ENCODE measurements at places on chromosomes 1 and 21. TPM values are rescaled to one million over a fixed set of nuclear protein-coding genes. Genes with fewer than 3 reads are reported as not detected.

Gene GPN2
- polyA plus RNA-seq = 22.1 TPM

Gene FLG2
- not detected for polyA plus RNA-seq

Gene OR6N1
- not detected for polyA plus RNA-seq

Gene ZBED6
- 0.43 TPM for polyA plus RNA-seq

Gene DAB1
- not detected for polyA plus RNA-seq

Gene OR6P1
- polyA plus RNA-seq = not detected

Gene NOS1AP
- polyA plus RNA-seq = not detected

Gene FNDC10
- 0.64 TPM for polyA plus RNA-seq

DNA sequence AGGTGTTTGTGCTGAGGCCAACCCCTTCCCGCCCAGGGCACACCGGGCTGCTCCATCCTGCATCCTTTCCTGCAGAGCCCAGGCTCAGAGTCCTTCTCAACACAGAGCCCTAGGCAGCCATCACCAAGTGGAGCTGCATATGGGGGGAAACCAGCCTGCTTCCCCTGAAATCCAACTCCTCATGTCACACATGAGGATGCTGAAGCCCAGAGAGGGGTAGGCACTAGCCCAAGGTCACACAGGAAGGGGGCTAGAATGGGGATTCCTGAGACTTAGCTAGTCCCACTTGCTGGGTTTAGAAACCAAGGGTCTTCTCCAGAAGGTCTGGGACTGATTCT is 5.5 kb upstream of the TNFRSF1B start:
- H3K36me3 ChIP-seq = no peaks in the 10 kb centered on the region
- peak overlapping the region; percentile 76 for H3K4me3 ChIP-seq
- H3K27me3 ChIP-seq = peaks cover 3% of the 10 kb centered on the region
- H3K27ac ChIP-seq = peak overlapping the region; percentile 95
- no peak for DNase-seq

- no peak overlapping the region for H3K27ac ChIP-seq
- H3K27me3 ChIP-seq = no peaks in the 10 kb centered on the region
- no peaks in the 10 kb centered on the region for H3K36me3 ChIP-seq
- H3K4me1 ChIP-seq = peaks cover 14% of the 10 kb centered on the region
- H3K4me3 ChIP-seq = no peak overlapping the region
- no peak for DNase-seq
Measured at GRCh38 chr1:224493269-224493668, 58.7 kb upstream of the WDR26 start.

- peaks cover 6% of the 10 kb centered on the region for H3K27me3 ChIP-seq
- peaks cover 5% of the 10 kb centered on the region for H3K4me1 ChIP-seq
- H3K27ac ChIP-seq = no peak overlapping the region
Measured at GRCh38 chr21:37658121-37658816, 258.0 kb downstream of the KCNJ6 start.

GRCh38 chr1:203463469-203464062 is 12.0 kb upstream of the PRELP start:
- no peak for DNase-seq
- H3K27ac ChIP-seq = no peak overlapping the region
- no peaks in the 10 kb centered on the region for H3K36me3 ChIP-seq
- H3K4me1 ChIP-seq = no peaks in the 10 kb centered on the region

DNA sequence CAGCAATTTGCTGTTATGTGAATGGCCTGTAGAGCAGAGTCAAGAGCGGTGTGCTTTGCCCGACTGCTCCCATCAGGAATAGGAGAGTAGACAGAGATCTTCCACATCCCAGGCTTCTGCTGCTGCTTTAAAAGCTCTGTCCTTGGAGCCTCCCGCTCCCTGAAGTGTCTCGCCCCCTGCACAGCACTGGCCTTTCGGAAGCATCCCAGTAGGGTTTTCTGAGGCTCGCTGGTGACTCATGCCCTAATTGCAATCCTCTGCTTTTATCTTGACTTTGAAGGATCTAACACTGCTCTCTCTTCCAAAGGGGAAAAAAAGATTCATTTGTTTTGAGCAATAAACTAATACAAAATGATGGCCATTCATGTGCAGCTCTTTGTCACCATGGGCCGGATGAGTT is 13.3 kb upstream of the CD101 start:
- no peak overlapping the region for H3K27ac ChIP-seq
- H3K4me3 ChIP-seq = no peak overlapping the region
- H3K36me3 ChIP-seq = no peaks in the 10 kb centered on the region
- peaks cover 6% of the 10 kb centered on the region for H3K27me3 ChIP-seq
- peaks cover 21% of the 10 kb centered on the region for H3K4me1 ChIP-seq

DNA sequence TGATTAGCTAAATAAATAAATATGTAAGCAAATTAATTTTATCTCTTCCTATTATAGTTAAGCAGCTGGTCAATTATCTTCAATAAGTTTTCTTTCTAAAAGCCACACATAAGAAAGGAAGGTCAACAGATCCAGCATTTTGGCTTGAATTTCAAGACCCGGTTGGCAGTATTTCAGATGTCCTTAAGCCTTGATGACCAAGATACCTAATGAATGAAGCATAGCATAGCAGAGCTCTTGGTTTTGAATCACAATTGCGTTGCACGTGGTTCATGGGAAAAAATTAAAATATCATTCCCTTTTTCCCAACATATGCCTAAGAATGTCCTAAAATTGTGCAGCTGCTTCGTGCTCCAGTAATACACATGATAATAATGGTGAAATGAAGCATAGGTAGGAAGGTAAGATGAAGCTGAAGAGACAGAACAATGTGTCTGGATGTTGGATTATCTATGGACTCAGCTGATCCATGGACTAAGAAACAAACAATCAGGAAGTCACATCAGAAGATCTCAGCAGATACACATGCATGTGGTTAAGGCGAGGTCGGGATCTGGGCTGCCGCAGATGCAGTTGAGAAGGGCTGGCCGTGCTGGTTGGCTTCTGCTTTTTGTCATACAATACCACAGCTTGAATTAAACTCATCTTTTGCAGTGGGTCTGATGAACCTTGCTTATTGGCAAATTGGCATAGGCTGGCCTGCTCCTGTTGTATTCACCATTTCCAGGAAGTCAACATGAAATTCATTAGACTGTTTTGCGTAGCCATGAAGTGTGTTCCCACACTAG is 284.9 kb upstream of the RUNX1 start:
- no peaks in the 10 kb centered on the region for H3K36me3 ChIP-seq
- H3K4me1 ChIP-seq = no peaks in the 10 kb centered on the region
- no peak for DNase-seq
- H3K4me3 ChIP-seq = no peak overlapping the region
- H3K27ac ChIP-seq = no peak overlapping the region

DNA sequence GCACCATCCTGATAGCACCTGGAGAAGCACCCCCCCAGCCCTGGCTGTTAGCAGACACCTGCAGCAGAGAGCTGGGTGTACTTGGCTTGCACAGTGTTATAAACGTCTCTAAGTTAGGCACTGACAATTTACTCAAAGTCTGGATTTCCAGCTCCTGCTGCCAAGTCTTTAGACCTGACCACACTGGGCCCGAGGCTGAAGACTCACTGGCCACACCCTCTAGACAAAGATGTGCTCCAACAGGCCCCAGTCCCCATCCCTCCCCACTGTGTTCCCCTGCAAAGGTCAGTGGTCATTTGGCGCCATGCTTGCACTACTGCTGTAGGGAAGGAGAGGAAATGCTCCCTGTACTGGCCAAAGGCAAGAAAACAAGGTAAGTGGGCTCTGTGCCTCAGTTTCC is 31.1 kb downstream of the PADI6 start:
- no peak overlapping the region for H3K27ac ChIP-seq
- H3K36me3 ChIP-seq = peaks cover 8% of the 10 kb centered on the region
- no peak for DNase-seq
- peaks cover 2% of the 10 kb centered on the region for H3K4me1 ChIP-seq
- H3K4me3 ChIP-seq = no peak overlapping the region

GRCh38 chr1:180521474-180522212 is 19.3 kb upstream of the ACBD6 start:
- no peaks in the 10 kb centered on the region for H3K4me1 ChIP-seq
- no peak for DNase-seq
- H3K4me3 ChIP-seq = no peak overlapping the region
- no peaks in the 10 kb centered on the region for H3K36me3 ChIP-seq
- no peak overlapping the region for H3K27ac ChIP-seq

DNA sequence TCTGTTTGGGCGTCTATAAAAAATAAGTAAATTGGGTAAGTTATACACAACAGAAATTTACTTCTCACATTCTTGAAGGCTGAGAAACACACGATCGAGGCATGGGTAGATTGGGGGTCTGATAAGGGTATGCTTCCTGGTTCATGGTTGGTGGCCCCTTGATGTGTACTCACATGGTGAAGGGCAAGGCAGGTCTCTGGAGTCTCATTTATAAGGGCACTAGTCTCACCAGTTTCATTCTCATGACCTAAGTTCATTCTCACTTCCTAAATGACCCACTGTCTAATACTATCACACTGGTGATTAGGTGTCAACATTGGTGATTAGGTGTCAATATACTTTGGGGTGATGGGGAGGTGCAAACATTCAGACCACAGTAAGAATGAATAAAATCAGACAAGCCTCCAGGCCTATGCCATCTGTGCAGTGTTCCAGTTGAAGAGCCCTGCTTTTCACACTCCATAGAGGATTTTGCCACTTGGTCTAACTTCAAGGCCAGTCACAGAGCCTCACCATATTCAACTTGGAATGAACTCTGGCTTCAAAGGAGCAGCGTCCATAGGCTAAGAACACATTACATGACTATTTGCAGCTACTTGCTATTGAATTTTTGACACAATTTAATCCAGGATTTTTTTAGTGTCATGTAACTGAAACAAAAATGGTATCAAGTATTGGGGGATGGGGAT is 2.5 kb upstream of the GBP4 start:
- DNase-seq = peak; percentile 11
- peak overlapping the region; percentile 96 for H3K4me3 ChIP-seq
- peaks cover 61% of the 10 kb centered on the region for H3K4me1 ChIP-seq
- peak overlapping the region; percentile 94 for H3K27ac ChIP-seq
- peaks cover 28% of the 10 kb centered on the region for H3K36me3 ChIP-seq
- peaks cover 4% of the 10 kb centered on the region for H3K27me3 ChIP-seq

DNA sequence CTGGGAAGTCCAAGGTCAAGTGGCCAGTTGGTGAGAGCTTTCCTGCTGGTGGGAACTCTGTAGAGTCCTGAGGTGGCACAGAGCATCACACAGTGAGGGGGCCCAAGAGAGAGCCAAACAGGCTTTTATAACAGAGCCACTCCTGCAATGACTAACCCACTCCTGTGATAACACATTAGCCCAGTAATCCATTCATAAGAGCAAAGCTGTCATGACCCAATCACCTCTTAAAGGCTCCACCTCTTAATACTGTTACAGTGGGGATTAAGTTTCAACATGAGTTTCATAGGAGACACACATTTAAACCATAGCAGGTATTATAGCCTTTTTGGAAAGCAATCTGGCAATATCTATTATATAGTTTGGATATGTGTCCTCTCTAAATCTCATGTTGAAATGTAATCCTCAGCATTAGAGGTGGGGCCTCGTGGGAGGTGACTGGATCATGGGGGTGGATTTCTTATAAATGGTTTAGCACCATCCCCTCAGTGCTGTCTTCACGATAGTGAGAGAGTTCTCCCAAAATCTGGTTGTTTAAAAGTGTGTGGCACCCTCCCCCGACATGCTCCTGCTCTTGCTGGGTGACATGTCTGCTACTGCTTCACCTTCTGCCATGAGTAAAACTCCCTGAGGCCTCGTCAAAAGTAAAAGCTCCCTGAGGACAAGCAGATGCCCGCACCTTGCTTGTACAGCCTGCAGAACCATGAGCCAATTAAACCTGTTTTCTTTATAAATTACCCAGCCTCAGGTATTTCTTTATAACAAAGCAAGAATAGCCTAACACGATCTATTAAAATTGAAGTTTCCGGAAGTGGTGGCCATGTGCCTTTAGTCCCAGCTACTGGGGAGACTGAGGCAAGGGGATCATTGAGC is 64.5 kb downstream of the CD58 start:
- DNase-seq = no peak
- peak overlapping the region; percentile 55 for H3K4me3 ChIP-seq
- peaks cover 11% of the 10 kb centered on the region for H3K27me3 ChIP-seq

DNA sequence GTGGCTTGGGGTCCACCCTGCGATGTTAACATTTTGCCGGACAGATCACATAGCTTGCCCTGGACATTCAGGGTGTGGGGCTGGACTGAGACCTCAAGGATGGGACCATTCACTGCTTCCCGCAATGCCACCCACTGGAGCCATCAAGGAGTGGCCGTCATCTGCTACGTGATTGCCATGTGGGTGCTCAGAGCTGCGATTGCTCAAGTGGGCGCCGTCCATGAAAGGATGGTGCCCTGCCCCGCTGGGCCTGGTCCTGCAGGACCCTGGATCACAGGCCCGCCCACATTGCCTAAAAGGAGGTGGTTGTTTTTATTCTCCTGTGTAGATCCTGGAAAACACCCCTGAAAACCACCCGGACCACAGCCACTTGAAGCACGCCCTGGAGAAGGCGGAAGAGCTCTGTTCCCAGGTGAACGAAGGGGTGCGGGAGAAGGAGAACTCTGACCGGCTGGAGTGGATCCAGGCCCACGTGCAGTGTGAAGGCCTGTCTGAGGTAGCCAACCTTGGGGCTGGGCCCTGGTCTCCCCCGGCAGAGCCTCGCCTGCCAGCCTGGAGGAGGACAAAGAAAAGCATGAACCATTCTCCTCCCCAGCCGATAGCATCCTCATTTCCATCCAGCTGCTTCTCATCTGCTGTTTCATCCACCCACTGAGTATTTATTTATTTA is 40.4 kb downstream of the ATP5PO start:
- no peak overlapping the region for H3K27ac ChIP-seq
- DNase-seq = no peak
- no peaks in the 10 kb centered on the region for H3K4me1 ChIP-seq
- no peaks in the 10 kb centered on the region for H3K27me3 ChIP-seq
- no peak overlapping the region for H3K4me3 ChIP-seq

GRCh38 chr1:211683396-211684297 is 8.2 kb upstream of the NEK2 start:
- H3K4me1 ChIP-seq = peaks cover 52% of the 10 kb centered on the region
- H3K27me3 ChIP-seq = peaks cover 7% of the 10 kb centered on the region

GRCh38 chr1:109432336-109432735 is 6.1 kb upstream of the PSMA5 start:
- peaks cover 4% of the 10 kb centered on the region for H3K27me3 ChIP-seq
- no peak overlapping the region for H3K27ac ChIP-seq
- no peaks in the 10 kb centered on the region for H3K36me3 ChIP-seq
- peaks cover under 1% of the 10 kb centered on the region for H3K4me1 ChIP-seq
- H3K4me3 ChIP-seq = no peak overlapping the region

DNA sequence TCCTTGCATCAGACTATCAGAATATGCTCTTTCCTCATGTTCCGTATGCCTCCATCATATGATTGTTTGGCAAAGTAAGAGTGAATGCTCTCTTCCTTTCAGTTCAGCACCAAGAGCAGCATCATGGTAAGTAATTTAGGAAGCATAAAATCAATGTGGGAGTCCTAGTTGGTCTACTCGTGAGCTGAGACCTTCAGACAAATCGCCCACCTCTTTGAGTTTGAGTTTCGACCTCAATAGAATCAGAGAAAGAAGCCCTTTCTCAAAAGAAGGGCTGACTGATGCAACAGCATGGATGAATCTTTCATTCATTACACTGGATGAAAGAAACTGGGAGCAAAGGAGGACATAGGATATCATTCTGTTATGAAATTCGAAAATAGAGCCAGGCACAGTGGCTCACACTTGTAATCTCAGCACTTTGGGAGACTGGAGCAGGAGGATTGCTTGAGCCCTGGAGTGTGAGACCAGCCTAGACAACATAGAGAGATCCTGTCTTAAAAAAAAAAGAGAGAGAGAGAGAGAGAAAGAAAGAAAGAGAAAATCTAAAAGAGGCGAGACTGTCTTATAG is 112.5 kb downstream of the ZC3H11B start:
- no peak for DNase-seq
- H3K4me3 ChIP-seq = peak overlapping the region; percentile 7
- no peaks in the 10 kb centered on the region for H3K36me3 ChIP-seq
- peaks cover 2% of the 10 kb centered on the region for H3K27me3 ChIP-seq

GRCh38 chr1:214458541-214458940 is 92.9 kb downstream of the PTPN14 start:
- DNase-seq = no peak
- H3K27me3 ChIP-seq = peaks cover 9% of the 10 kb centered on the region
- no peaks in the 10 kb centered on the region for H3K36me3 ChIP-seq
- H3K27ac ChIP-seq = no peak overlapping the region
- no peak overlapping the region for H3K4me3 ChIP-seq
